ENCODE measurements at places on chromosomes 4 and X. TPM values are rescaled to one million over a fixed set of nuclear protein-coding genes. Genes with fewer than 3 reads are reported as not detected.

The TCEAL3 gene
- 2.9 TPM for total RNA-seq

The SH3BGRL gene
- 37.8 TPM for total RNA-seq

The NIPAL1 gene
- total RNA-seq: 44.2 TPM

The SLC9A6 gene
- total RNA-seq: 10.5 TPM

The GAGE1 gene
- total RNA-seq: not detected

Measured in esophagus mucosa (tissue), 1 donor.